ENCODE measurements at places on chromosomes 5 and 9.

DNA sequence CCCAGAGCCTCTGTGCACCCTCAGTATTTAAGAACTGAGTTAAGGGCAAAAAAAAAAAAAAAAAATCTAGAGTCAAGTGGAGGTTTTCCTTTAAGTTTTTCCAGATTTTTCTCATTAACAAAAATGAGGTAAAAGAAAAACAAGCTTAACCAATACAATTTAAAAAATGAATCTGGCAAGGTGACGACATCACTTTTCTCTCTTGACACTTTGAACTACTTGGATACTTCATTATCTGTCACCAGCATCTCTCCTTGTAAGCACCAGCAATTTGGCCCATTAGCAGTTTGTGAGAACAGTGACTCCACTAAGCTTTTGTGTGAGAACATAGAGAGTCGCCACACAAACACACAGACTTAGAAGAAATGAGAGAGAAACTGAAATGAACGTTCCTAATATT is 345.7 kb upstream of the SLC30A5 start:
- no peak for DNase-seq

- no peak for DNase-seq
Measured at GRCh38 chr9:24497671-24498070, 48.0 kb downstream of the IZUMO3 start.

GRCh38 chr9:137452006-137452760 is 7.0 kb downstream of the NSMF start:
- no peak for DNase-seq

DNA sequence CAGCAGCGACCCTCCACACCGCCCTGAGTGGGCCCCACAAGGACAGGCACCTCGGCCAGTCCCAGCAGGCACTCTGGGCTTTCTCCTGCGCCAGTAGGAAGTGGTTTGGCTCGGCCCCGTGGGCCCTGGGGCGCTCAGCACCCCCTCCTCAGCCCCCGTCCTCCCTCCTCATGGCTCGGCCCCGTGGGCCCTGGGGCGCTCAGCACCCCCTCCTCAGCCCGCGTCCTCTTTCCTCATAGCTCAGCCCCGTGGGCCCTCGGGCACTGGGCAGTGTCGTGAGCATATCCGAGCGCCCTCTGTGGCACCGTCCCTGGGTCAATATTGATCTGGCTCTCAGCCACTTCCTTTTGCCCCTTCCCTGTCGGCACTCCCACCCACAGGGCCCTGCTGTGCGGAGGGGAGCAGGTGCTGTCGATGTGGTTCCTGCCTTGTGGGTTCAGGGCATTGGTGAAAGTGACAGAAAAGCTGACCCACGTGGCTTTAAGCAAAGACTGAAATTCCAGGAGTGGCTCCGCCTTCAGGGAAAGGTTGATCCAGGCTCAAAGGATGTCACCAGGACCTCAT is 5.5 kb upstream of the SCGB3A1 start:
- no peak for DNase-seq

- no peak for DNase-seq
Measured at GRCh38 chr9:107285286-107285685, 2.2 kb downstream of the RAD23B start.

DNA sequence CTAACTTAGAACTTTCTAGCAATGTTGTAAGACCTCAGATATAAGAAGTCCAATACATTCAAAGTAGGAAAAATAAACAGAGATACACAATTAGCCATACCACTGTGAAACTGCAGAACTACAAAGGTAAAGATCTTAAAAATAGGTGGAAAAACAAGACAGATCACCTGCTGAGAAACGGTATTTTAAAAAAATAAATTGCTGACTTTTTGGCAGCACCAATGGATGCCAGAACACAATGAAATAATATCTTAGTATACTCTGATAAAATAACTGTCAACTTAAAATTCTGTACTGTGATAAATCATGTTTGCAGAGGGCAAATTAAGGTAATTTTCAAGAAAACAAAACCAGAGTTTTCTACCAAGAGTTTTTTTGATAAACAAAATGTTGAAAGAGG is 138.9 kb downstream of the FBN2 start:
- no peak for DNase-seq

- no peak for DNase-seq
Measured at GRCh38 chr5:102931085-102931725, 176.1 kb downstream of the PAM start.

GRCh38 chr9:70600506-70600905 is 186.0 kb upstream of the KLF9 start:
- no peak for DNase-seq

DNA sequence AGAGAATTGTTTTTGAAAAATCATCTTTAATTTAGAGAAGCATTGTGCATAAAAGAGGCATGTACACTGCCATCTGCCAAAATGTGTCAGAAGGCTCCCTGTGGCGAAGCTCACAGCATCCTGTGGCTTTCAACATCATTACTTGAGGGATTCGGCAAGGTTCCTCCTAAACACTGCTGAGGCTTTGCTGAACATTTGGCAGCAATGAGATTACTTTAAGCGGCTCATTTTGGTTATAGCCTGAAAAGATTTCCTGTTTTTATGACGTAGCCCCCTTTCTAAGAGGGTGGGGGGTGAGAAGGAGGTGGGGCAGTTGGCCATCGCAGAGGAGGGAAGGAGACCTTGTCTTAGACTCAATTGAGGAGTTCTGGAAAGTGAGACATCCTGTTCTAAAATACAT is 469.4 kb downstream of the RASEF start:
- DNase-seq, result no peak

DNA sequence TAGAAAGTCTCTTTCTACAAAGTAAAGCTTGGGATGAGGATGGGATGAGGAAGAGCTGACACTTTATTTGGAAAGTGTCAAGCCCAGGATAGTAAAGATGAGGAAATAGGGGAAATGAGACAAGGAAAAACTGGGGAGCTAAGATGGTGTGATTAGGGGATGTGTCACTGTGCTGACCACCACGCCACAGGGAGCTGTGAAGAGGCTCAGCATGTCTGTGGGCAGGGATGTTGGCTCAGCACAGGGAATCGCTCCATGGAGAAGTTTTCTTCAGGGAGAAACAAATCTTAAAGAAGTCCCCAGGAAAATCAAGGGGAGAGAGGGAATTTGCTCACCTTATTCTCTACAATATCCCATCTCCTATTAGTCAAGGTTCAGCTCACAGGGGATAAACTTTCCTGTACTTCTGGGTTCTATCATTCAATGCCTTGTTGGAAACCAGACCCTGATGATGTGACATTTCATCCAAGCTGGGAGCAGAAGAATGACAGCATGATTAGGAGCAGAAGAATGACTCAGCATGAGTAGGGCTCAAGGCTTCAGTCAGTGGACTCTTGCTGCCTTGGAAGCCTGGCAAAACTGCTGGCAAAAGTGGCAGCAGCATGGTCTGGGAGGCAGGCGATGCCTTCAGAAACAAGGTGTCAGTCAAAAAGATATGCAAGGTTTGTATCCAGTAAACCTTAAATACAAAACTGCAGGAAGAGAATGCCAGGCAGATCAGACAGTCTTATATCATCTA is 4.9 kb downstream of the HSPB3 start:
- no peak for DNase-seq

DNA sequence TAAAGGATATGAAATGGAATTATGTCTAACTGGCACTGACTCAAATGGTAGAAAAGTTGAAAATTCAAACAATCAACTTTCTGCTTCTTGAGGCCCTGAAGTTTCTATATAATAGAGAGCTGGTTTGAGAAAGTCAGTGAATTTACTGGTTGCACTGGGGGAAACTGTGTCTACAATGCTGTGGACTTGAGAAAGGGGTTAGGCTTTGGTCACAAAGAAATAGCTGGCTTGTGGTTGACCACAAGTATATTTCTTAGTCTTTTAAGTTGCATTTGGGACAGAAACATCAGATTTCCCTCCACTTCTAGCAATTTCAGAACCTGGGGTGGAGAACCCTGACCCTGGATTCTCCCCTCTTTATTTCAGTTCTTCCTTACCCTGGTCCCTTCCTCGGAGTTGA is 192.6 kb upstream of the ACTBL2 start:
- no peak for DNase-seq

DNA sequence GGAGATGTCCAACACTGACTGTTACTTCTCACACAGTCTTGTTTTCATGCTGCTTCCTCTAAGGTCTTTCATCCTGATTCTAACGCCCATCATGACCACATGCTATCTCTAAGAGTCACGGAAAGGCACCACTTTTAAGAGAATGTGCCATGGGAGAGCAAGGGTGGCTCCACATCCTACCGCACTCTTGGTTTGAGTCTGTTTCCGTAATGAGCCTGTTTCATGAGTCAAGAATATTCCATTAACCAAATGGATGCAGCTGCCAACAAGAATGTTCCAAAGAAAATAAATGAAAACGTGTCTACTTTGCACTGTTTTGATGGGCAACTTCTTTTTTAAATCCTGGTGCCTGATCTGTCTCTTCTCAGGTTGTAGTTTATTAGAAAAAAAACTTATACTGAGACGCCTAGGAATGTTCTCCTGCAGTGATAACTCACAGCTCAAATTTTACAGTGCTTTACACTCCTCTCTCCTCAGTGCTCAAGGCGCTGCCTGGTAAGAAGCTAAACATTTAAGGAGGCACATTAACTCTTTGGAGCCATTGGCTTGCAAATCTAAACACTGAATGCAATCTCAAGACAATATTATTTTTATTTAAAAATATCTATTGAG is 124.3 kb downstream of the FGF1 start:
- DNase-seq, result no peak

DNA sequence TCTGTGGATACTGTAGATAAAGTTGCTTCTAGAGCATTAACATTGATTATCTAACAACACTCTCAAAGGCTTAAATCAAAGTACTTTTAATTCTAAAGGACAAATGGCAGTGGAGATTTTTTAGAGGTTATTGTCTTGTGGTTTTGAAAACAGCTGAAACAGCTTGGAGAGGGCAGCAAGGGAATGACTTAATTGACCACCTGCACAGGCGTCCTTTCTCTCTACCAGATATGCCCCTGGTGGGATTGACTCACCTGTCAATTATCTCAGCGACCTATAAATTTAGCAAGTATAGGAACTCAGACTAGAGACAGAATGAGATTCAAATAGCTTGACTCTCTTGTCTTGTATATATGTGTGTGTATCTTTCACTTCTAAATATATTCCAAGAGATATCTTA is 13.5 kb downstream of the ARL14EPL start:
- DNase-seq, result no peak

DNA sequence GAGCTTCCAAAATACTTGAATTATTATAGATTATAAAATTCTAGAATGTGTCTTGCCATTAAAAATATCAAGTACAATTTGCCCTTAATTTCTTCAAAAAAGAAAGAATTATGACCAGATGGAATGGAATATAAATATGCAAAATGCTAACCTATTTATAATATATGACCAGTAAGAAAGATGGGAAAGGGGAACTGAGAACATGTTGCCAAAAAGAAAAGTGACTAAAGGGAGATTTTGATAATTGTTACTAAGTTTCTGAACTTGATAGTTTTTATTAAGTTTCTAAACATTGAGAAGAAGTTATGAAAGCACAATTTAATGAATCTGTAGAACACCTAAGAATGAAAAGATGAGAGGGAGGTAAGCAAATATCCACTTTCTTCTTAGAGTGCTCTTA is 188.4 kb upstream of the NR4A3 start:
- no peak for DNase-seq

- DNase-seq, result no peak
Measured at GRCh38 chr5:97000391-97000790, 64.5 kb downstream of the LNPEP start.

DNA sequence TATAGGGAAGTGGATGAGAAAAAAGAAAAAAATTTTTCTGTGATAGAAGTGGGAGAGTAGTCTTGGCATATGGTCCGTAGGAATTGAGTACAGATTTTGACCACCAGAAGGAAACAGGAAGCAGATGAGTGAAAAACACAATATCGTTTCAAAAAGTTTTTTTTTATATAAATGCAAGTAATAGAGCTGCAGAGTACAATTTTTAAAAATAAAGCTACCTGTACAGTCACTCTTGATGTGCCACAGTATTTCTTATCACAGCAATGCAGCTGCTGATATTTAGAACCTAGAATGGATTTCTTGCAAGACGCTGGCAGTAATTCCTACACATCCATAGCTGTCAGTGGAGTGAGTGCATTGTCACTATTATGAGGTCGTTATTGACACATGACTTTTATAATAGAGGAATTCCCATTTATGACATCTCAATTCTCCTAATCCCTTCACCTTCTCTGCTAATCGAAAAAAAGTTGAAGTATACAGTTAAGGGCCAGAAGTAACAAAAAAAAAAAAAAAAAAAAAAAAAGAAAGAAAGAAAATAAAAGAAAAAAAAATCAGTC is 477.7 kb downstream of the TAF11L14 start:
- DNase-seq, result no peak

DNA sequence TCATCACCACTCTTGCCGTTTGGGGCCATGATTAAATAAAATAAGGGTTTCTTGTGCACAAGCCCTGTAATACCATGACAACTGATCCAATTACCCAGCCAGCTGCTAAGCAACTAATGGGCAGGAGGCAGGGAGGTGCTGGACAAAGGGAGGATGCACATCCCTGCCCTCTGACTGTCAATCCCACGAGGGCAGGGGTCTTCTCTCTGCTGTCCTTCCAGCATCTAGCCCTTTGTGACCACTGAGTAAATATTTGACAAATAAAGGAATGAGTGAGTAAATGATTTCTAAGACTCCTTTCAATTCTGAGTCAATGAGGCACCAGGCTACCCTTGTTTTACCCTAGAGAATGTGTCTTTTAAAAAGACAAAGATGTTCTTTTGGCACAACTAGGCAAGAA is 247.1 kb downstream of the SYK start:
- DNase-seq, result no peak

DNA sequence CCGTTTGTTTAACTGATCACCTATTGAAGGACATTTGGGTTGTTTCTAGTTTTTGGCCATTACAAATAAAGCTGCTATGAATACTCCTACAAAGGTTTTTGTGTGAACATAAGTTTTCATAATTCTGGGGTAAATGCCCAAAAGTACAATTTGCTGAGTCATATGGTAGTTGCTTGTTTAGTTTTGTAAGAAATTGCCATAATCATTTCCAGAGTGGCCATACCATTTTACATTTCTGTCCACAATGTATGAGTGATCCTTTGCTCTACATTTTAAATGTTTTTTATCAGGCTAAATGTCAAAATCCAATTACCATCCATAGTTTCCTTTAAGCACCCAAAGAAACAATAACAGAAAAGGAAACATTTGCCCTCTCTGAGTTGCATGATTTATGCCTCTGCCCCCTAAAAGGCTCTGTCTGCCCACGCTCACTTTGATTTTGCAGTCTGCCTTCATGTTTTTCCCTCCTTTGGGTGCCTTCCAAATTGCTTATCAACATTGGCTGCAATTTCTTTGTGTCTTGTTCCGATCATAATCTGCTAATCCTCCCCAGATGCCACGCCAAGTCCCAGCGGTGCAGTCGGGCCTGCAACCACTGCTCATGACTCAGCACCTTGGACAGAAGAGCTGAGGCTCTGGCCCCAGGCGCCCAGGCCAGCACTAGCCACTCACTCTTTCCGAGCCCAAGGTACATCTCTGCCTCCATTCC is 339.2 kb downstream of the PIK3R1 start:
- DNase-seq, result peak; percentile 22

- DNase-seq, result no peak
Measured at GRCh38 chr9:18606281-18606680, 132.3 kb downstream of the ADAMTSL1 start.

GRCh38 chr5:56060276-56061110 is 65.7 kb upstream of the IL6ST start:
- DNase-seq, result no peak
